ENCODE measurements at places on chromosomes 2 and 18.
A peak's percentile ranks its signal among the peaks of the same experiment; 100 is the strongest.

DNA sequence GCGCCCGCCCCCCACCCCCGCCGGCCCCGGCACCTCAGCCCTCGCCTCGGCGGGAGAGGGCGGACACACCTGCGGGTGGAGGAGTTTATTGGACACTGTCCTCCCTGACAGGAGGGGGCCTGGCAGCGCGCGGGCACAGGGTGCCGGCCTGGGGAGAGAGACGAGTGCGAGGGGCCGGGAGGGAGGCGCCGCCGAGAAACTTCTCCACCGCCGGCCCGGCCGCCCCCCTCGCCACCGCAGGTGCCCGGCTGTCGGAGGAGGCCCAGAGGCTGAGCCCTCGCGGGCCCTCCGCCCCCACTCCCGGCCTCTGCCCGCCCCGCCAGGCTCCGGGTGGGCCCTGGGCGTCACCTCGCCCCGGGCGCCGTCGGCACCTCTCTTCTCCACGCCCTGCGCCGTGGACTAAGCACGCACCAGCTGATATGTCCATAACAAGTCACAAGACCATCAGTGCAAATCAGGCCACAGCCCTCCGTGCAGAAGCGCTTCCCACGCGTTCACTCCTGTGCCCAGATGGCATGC, 311.3 kb downstream of the CELF4 start:
- no peak for DNase-seq

- DNase-seq = no peak
Measured at GRCh38 chr2:121832412-121833357, 77.2 kb downstream of the TSN start.

DNA sequence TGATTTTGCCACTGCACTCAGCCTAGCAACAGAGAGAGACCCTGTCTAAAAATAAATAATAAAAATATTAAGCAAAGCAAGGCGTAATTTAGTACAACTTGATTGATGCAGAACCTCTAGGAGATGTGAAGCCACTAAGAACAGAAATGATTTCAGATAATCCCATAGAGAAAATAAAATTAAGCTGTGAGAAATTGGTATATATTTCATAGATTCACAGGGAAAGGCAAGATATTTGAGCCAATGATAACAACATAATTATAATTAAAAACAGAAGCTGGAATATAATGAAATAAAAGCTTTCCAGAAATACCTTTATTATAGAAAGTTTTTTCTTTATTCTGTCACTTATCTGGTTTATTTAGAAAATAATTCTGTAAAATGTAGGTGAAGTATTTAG, 88.9 kb upstream of the GULP1 start:
- no peak for DNase-seq

- DNase-seq = no peak
Measured at GRCh38 chr2:71503837-71504236, 50.5 kb downstream of the DYSF start.

DNA sequence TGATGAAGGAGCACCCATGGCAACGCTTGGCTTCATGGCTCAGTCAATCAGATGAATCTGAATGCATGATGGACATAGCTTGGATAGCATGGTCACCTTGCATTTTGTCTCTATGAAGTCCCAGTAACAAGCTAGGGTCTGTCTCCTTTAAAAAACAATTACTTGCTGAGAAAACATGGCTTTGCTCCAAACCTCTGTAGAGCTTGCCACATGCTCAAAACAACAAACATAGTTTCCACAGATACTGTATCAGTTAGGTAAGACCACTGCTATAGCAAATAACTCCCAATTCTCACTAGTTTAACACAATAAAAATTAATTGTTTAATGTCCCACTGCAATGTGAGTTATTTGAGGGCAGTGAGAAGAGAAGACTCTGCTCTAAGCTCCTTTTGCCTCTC, 401.0 kb downstream of the IRS1 start:
- DNase-seq = no peak

GRCh38 chr18:9296233-9297006, 38.2 kb upstream of the TWSG1 start:
- no peak for DNase-seq

- DNase-seq = peak; percentile 23
Measured at GRCh38 chr2:232385660-232386489, 7.3 kb downstream of the ALPP start.

Measured in HS-5 (cell line).